ENCODE measurements at places on chromosomes 1 and 21.

DNA sequence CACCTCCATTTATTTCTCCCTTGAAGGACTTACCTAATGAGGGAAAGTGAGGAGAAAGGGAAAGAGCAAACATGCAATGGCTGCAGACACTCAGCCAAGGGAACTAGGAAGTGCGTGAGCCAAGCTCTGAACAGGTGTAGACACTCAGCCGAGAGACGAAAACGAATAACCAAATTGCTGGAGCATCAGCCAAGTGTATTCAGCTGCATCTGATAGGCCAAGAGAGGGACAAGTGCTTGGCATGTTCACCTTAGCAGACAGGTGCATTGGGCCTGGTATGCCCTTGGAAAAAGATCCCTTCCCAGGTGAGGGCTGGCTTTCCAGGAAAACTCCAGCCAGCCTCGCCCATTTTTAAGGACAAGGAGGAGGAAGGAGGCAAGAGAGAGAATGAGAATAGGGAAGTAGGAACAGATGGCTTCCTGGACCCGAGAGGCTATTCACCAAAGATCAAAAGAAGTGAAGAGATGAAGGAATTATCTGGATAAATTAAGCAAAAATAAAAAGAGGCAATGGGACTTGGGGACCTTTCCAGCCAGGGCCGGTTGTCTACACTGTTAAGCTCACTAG, 184.7 kb downstream of the TOMM20 start:
- no peak for DNase-seq

DNA sequence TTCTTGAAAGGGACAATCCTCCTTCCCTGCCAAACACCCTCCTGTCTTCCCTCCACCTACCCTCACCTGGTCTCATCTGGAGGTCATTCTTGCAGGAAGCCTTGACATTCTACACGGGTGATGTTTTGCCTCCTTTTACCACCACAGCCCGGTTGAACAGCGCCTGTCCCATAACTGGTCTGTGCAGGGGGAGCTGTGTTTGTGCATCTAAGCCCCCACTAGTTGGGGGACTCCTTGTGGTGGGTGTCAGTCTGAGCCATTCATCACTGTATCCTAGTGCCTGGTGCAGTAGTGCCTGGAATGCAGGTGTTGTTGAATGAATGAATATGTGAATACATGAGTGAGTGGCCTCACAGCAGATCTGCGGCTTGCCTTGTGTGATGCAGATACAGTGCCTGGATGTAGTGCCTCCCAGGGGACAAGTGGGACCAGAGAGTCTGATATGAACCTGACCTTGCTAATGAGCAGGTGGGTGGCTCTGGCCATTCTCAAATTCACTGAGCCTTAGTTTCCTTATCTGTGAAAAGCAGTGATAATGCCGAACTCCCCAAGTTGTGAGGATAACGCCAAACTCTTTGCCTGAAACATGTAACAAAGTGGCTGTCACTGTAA, 79.8 kb downstream of the OMA1 start:
- no peak for DNase-seq

DNA sequence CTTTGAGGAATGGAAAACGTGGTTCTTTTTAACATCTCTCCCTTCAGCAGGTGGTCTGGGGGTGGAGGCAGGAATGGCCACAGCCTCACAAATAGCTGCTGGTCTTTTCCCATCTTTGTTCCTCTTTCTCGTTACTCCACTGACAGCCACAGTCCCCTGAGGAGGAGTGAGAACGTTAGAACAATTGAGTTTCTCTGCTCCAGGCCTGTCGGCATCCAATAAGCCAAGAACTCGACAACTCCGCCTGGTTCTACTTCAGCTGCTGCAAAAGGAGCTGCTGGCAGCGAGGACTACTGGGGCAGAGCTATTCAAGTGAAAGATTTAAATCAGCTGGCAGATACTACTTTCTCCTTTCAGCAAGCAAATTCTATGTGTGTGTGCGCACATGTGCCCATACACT, 169.5 kb upstream of the GALNT2 start:
- no peak for DNase-seq

DNA sequence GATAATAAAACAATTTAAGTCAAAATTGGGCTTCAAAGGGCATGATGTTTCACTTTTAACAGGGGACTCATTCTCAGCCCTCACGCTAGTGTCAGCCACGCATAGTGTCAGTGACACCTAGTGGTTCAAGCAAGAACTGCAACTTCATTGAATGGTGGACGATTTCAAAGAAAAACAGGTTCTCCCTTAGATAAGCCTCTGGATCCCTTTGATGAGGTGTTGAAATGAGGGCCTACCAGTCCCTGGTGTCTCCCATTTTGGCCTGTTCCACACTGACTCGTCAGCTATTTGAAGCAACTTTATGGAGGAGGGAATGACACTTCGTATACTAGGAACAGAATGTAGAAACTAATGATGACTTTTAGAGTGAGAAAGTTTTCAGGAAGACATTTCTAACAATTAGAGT, 56.2 kb downstream of the FCRL5 start:
- no peak for DNase-seq

GRCh38 chr1:183249941-183250452, 63.9 kb downstream of the LAMC2 start:
- no peak for DNase-seq

GRCh38 chr1:206544562-206545257, 37.4 kb downstream of the RASSF5 start:
- no peak for DNase-seq

GRCh38 chr1:22827666-22828483, 117.2 kb downstream of the EPHB2 start:
- DNase-seq, result no peak

- no peak for DNase-seq
Measured at GRCh38 chr1:236144446-236145150, 2.3 kb downstream of the GPR137B start.

DNA sequence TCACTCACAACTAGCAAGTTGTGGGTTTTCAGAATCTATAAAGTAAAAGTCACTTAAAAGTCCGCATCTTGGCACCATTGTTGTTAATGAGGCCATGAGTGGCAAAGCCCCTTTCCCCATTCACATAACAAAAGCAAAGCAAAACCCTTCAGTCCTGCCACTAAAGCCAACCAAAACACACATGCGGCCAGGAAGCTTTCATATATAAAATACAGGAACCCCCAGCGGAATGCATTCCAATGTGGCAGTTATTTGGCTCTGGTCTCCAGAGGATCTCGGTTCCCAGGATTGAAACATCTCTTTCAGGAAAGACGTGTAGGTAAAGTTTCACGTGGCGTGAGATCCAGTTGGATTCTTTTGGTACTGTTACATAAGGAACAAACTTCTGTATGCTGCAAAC, 2.5 kb upstream of the LBR start:
- DNase-seq, result no peak
